ENCODE measurements at places on chromosomes 6 and 20.

GRCh38 chr6:38198219-38198618, 378.7 kb downstream of the ZFAND3 start:
- no peak for DNase-seq

- DNase-seq: no peak
These were observed 6.6 kb downstream of the MOG start for GRCh38 chr6:29663300-29664042.

DNA sequence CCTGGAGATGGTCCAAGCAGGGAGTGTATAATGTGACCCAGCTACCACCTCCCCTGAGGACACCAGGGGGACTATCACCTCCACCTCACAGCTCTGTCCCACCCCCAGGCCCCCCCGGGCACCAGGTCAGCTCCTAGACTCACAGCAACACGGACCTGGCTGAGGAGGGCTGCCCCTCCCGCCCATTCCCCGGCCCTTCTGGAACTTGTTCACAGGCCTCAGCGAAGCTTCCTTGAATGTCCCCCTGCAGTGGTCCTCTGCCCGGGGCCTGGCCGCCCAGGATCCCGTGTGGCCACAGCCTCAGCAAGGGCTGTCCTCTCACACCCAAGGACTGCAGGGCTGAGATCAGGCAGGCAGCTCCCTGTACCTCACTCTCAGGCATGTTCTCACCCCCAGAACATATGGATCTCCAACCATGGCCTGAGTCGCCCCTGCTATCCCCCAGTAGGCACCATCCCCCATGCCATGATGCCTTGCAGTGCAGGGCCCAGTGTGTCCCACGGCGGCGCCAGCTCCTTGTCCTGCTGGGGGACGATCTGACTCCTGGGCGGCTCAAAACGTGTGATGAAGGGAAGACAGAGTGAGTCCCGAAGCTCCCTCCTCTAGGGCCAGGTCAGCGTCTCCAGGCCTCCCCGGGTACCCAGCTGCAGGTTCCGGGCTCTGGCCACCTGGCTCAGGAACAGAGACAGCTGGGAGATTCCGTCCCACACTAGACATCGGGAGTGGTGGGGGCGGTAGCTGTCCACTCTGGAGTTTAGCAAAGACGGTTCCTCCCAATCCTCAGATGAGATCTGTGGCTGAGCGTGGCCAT, 158.4 kb downstream of the TAF4 start:
- DNase-seq: no peak

GRCh38 chr6:53179961-53180651, 31.5 kb upstream of the GCM1 start:
- DNase-seq: peak; percentile 60

DNA sequence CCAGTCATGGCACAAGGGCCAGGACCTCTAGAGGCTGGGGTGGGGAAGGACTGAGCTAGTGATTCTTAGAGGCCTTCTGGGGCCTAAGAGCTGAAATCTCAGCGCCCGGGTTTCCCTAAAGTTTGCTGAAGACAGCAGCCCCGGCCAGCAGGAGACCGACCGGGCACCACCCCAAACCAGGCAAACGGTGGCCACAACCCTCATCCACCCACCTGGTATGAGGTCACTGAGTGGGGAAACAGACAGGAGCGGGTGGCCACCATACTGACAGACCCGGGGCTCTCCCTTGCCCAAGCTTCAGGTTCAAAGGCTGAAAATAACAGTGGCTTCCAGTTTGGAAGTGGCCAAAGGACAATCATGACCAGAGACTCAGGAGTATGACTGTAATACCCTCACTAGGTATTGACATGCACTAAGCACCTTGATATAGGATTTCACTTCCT, 35.0 kb upstream of the ID1 start:
- DNase-seq: no peak

DNA sequence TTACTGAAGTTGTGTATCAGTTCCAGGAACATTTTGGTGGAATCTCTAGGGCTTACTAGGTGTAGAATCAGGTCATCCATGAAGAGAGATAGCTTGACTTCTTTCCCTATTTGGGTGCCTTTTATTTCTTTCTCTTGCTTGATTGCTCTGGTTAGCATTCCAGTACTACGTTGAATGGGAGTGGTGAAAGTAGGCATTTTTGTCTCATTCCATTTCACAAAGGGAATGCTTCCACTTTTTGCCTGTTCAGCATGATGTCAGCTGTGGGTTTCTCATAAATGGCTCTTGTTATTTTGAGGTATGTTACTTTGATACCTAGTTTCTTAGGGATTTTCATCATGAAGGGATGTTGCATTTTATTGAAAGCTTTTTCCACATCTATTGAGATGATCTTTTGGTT, 195.3 kb downstream of the MOXD1 start:
- DNase-seq: no peak

- DNase-seq: no peak
These were observed 107.4 kb downstream of the PREX1 start for GRCh38 chr20:48720256-48720985.

DNA sequence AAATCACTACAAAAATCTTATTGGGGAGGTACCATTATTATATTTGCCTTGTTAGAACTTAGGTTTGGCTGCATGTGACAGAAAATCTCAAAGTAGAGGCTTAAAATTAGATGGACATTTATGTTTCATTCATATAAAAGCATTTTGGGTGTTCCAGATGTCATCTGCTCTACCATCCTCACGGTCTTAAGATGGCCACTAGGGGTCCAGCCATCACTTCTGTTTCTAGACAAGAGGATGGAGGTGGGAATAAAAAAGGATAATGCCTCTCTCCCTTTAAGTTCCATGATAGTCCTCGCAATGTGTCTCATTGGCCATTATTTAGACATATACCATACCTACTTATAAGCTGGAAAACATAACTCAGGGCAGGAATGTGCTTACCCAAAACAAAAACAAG, 929.5 kb downstream of the KIF16B start:
- no peak for DNase-seq

- DNase-seq: no peak
These were observed 628.0 kb upstream of the ID4 start for GRCh38 chr6:19209202-19209601.

DNA sequence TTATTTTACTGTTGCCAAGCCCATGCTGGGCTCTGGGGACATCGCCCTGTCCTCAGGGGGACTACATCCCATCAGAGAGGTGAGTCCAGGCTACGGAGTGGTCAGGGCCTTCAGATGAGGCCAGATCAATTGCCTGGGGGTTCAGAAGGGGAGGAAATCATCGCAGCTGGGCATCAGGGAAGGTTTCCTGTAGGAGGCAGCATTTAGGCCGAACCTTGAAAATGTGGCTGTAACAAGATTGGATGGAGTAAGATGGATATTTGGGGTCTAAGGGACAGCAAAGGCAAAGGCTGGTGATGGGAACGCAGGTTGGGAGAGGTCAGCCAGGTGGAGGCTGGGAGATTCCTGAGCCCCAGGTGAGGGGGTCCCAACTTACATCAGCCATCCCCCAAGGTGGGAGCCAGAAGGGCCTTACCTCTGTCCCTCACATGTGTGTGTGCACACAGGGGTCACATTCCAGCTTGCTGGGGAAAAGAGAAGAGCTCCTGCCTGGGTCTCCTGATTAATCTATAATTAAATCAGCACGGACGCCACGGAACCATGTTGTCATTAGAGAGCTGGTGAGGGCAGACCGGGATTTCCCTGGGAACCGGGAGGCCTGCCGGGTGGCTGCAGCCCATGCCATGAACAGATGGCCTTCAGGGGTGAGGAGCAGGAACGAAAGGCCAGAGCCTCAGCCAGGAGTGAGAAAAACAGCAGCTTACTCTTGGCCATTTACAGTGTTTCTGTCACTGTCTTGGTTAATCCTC, 30.5 kb upstream of the DLGAP4 start:
- no peak for DNase-seq

- DNase-seq: no peak
These were observed 78.5 kb upstream of the TRDN start for GRCh38 chr6:123715006-123715863.

GRCh38 chr6:105256619-105257018, 76.8 kb upstream of the POPDC3 start:
- DNase-seq: no peak
